ENCODE measurements at places on chromosomes 1 and 21.

DNA sequence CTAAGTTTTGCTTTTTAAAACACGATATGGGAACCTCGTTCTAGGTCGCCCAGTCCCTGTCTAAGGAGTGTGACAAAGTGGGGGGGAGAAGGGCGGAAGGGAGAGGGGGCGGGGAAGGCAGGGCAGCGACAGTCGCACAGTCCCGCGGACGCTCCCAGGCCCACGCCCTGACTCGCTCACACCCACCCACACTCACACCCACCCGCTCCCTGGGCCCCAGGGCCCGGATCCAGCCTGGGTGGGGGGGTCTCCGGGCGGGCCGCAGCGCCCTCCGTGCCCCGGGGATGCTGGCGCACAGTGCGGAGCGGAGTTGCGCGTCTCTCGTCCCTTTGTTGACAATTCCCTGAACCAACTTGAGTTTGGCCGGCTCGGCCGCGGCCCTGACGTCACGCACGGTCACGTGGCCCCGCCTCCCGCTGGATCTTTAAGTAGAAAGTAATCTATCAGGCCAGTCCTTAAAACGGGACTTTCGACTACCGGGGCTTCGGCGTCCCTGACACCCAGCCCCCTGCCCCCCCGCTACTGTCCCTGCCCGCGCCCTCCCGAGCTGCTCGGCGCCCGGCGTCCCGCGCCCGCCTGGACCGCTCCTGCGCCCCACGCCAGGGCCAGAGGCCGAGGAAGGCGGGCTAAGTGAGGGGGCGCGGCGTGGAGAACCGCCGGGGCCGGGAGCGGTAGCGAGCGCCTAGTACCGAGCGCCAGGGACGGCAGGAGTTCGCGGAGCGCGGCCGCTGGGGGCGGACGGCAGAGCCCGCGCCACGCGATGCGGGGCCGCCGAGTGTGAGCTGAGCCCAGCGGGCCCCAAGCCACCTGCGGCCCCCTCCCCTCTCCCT lies at the start of gene FOXD3:
Gene FOXD3, plus strand, starts transcription at position 454 of the 830 bp plus-strand sequence. CDS start 492 bp downstream, outside the sequence.
- no peak for DNase-seq

GRCh38 chr21:44875316-44875700 lies 1.8 kb upstream of the PTTG1IP start:
- no peak for DNase-seq

GRCh38 chr21:18553786-18554185 lies 150.2 kb upstream of the TMPRSS15 start:
- no peak for DNase-seq

GRCh38 chr1:99850459-99851291 lies 514 bp downstream of the AGL start:
- no peak for DNase-seq

Measured in stimulated activated CD8-positive, alpha-beta memory T cell treated with anti-CD3 and anti-CD28 coated beads, Interleukin-15, amount 100 ng/mL, for 48 hours (primary cell).